Esophagus mucosa (tissue), 1 donor: ENCODE measurements at places on chromosomes 7 and 10. TPM values are rescaled to one million over a fixed set of nuclear protein-coding genes. Genes with fewer than 3 reads are reported as not detected.

Gene FGFBP3
- total RNA-seq: 0.56 TPM

Gene HDAC9
- 2.4 TPM for total RNA-seq

Gene HPSE2
- 0.20 TPM for total RNA-seq

Gene KCNIP2
- total RNA-seq: 0.84 TPM

Gene ADAP1
- total RNA-seq: 5.7 TPM

Gene NRP1
- total RNA-seq: 8.8 TPM

Gene TMEM236
- total RNA-seq: 0.16 TPM

Gene ZWINT
- total RNA-seq: 23.7 TPM

Gene COL1A2
- 21.9 TPM for total RNA-seq

Gene TRPV5
- not detected for total RNA-seq

Gene OPN4
- total RNA-seq: not detected

Gene ANKRD30A
- not detected for total RNA-seq

Gene ITPRID1
- 0.28 TPM for total RNA-seq

Gene CRYGN
- total RNA-seq: not detected

Gene UMAD1
- total RNA-seq: 5.3 TPM

Gene PROSER2
- 10.1 TPM for total RNA-seq

Gene SPDYE2
- not detected for total RNA-seq

Gene HOXA3
- 5.4 TPM for total RNA-seq

Gene CACNA2D1
- 2.2 TPM for total RNA-seq

Gene TNS3
- total RNA-seq: 4.6 TPM

Gene CEP41
- total RNA-seq: 4.8 TPM

Gene SHTN1
- 23.9 TPM for total RNA-seq

Gene EZH2
- 13.4 TPM for total RNA-seq

Gene HYAL4
- total RNA-seq: not detected

Gene METTL2B
- total RNA-seq: 18.4 TPM

Gene ABCB1
- total RNA-seq: 2.7 TPM

Gene ZNF503
- total RNA-seq: 18.8 TPM

Gene SOSTDC1
- 1.9 TPM for total RNA-seq

Gene PRSS37
- not detected for total RNA-seq

Gene EGR2
- 0.96 TPM for total RNA-seq

Gene SPDYE6
- total RNA-seq: not detected

Gene TMEM176B
- total RNA-seq: 4.2 TPM
